ENCODE measurements at places on chromosomes 6 and 20. TPM values are rescaled to one million over a fixed set of nuclear protein-coding genes. Genes with fewer than 3 reads are reported as not detected.

- DNase-seq: no peak
These were observed 4.3 kb upstream of the SGK1 start for GRCh38 chr6:134322216-134322615.

DNA sequence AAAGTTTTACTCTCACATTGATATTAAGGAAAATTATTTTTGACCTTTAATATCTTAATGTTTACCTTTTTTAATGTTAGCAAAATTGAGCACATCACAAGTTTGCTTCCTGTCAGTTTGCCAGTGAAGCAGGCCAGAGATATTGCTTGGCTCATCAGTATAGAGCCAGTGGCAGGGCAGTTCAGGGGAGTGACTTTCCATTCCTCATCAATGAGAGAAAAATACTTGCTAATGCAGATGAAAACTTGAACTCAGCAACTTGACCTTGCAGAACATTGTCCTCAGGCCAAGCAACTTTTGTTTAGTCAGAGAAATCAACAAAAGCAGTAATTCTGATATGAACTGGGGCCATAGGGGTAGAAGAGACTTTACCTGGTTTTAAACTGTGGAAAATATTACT, 6.9 kb downstream of the TAB2 start:
- DNase-seq: peak; percentile 21

DNA sequence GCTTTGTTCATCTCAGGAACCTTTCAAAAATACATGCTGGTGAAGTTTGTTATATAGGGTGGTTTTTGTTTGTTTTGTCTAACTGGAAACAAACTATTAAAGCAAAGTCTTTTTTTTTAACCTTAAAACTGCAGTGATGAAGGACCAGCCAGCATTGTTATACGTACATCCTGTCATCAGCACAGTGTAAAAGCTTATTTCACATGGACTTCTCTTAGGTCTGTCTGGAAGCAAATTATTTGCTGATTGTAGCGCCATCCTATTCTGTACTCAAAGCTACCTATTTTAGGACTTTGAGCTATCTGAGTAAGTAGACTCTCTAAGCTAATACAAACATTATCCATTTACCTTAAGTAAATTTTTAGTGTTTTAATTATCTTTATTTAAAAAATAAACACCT, 61.7 kb downstream of the SNX9 start:
- no peak for DNase-seq

Gene PGC
- not detected for total RNA-seq

Gene RAET1E
- not detected for total RNA-seq

DNA sequence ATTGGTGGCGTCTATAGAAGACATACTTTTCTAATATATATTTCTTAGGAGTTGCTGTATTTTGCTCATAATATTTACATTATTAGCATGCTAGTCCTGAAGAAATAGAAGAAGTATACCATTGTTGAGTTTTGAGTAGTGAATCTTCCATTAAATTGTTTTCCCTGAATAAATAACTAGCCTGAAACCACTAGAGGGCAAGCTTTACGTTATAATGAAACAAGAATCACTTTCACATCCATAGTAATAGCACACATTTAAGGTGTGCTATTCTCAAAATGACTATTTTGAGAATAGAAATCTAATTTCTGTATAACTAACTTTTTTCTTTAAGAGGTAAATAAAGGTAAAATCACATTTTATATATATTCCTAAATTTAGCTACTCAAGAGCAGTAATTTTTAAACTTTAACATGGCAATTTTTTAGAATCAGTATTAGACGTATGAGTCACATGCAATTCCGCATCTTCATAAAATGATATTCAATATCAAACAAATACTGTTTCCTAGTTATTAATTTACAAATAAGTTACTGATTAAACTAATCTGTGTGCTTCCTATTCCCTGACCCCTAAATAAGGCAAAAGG, 213.2 kb upstream of the MANEA start:
- DNase-seq: no peak

- DNase-seq: no peak
These were observed 138.9 kb upstream of the NUP153 start for GRCh38 chr6:17845598-17845997.

DNA sequence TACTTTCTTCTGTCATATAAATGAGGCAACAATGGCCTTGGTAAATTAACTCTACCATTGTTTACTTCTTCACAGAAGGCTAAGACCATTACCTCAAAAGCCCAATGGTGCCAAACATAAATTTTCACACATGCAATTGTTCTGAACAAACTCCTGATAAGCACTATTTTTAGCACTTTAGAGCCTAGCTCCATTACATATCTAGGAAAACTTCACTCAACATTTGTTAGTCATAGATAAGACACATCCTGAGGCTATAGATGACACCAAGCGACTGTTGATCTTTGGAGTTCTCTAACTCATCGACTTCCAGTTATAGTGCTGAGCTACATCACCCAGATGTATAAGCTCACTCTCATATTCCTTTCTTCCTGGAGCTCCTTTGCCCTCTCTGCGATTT, 245.9 kb downstream of the EYS start:
- DNase-seq: no peak

Gene PNPLA1
- total RNA-seq: not detected

GRCh38 chr6:109048176-109048575, 46.5 kb downstream of the SESN1 start:
- DNase-seq: no peak
